Urinary bladder (tissue), 4 donors: ENCODE measurements at places on chromosomes 1 and 21. TPM values are rescaled to one million over a fixed set of nuclear protein-coding genes. Genes with fewer than 3 reads are reported as not detected.

- DNase-seq = no peak
Measured at GRCh38 chr1:218388591-218388990, 43.5 kb downstream of the TGFB2 start.

- DNase-seq = no peak
Measured at GRCh38 chr1:31723828-31724359, 20.1 kb upstream of the COL16A1 start.

Gene DSCAM
- 0.21 TPM for total RNA-seq

Gene MYOG
- 12.7 TPM for total RNA-seq

Gene REN
- 0.26 TPM for total RNA-seq

DNA sequence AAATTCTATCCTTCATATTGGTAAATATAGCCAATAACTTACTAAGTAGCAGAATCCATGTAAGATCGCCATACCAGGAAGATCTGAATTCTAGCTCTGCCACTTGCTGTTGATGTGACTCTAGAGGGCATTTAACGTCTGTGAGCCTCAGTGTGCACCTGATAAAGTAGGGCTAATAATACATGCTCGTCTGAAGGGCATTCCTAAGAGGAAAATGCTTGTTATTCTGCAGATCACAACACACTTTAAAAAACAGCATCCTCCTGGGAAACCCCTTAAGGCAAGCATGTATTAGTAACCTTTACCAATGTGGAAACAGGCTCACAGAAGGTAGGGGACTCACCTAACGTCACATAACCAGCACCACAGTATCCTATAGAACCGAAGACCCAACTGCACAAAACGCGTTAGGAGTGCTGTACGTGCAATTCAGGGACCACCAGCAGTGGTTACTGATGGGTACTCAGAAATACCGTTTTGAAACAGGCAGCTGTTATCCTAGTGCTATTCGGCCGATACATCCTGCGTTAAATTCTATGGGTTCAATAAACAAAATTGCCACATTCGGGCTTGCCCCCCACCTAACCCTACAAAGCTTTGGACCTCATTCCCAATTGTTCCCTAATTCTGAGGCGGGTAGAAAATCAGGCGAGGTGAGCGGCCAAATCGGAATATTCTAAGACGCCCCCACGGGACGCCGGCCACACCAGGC lies 758 bp downstream of the DEPDC1 start:
- DNase-seq = no peak

Gene MRPL37
- total RNA-seq = 18.8 TPM

DNA sequence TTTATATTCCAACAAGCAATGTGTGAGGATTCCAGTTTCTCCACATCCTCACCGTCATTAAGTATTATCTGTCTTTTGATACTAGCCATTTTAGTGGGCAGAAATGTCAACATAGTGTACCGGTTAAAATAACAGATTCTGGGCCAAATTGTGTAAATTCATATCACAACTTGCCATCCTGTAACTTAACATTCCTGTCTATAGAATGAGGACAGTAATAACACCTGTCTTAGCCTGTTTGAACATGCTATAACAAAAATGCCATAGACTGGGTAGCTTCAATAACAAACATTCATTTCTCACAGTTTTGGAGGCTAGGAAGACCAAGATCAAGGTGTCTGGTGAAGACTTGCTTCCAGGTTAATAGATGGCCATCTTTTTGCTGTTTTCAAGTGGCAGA lies 491.1 kb downstream of the PTBP2 start:
- no peak for DNase-seq

DNA sequence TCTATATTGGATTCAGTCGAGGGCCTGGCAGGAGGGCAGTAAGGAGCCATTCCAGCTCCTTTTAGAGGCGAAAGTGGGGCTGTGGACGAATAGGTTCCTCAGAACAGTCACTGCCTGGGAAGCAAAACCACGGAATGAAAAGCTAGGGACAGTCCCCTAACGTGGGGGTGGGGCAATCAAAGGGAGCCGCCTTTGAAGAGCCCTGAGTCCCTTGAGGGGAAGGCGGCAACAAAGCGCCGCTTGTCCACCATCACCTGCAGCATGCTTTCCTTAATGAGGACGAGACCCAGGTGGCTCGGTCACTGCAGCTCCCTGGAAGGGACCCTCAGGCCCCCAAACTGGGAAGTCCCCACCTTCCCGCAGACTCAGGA lies 184.7 kb downstream of the ETS2 start:
- DNase-seq = no peak

DNA sequence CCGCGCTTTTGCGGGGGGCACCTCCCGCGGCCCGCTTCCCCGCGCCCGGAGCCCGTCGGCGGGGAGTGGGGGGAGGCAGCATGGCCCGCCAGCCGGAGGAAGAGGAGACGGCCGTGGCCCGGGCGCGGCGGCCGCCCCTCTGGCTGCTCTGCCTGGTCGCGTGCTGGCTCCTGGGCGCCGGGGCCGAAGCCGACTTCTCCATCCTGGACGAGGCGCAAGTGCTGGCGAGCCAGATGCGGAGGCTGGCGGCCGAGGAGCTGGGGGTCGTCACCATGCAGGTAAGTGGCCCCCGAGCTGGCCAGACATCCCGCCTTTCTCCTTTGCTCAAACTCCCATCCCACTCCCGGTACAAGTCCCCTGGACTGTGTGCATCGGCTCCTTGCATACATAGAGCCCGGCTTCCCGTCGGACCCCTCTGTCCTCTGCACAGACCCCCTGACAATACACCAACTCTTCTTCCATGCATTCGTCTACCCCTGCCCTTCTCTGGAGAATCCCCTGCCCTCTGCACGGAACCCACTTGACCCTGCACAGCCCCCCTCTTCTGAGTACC lies 812 bp downstream of the CACHD1 start:
- no peak for DNase-seq

Gene RAP1GAP
- 4.0 TPM for total RNA-seq

DNA sequence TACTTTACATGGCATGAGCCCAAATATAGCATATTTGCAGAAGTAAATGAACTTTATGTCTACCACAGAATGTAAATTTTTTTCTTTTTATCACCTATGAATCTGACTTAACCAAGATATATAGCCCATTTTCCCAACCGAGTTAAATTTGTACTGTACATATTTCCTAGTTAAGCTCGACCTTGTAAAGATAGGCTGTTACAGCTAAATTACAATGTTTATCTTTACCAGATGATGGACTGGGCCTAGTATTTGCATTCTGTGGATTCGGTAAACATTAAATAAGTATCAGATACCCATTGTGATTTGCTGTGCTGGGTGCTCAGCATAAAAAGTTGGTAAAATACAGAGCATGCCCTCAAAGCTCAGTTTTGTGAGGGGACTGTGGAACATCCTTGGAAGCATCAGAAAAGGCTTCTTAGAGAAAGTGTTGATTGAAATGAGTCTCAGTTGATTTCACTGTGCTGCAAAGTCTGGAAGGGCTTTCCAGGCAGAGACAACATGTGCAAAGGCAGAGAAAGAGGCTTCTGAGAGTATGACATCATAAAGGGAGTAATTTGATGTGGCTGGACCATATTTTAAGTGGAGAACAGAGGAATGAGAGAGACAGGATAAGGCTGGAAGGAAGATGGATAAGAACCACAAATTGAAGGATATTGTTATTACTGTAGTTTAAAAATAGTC lies 27.4 kb downstream of the MORC3 start:
- DNase-seq = no peak

DNA sequence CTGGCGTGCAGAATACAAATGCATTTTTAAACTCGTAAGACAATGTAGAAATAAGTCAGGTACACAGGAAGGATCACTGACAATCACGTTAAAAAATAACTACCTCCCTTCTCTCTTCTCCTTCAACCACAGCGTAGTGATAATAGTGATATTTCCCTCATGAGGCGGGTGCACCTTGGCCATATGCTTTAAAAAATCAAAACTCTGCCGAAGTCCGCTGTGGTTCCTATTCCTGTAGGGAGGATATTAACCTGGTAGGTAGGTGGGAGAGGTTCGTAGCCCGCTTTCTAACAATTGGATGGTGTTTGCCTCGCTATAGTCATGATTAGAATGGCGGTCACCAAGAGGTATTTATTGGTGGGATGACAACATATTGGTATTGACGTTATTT lies 732 bp downstream of the GREM2 start:
- DNase-seq = no peak

- DNase-seq = no peak
Measured at GRCh38 chr1:210025870-210026269, 87.9 kb downstream of the SYT14 start.

DNA sequence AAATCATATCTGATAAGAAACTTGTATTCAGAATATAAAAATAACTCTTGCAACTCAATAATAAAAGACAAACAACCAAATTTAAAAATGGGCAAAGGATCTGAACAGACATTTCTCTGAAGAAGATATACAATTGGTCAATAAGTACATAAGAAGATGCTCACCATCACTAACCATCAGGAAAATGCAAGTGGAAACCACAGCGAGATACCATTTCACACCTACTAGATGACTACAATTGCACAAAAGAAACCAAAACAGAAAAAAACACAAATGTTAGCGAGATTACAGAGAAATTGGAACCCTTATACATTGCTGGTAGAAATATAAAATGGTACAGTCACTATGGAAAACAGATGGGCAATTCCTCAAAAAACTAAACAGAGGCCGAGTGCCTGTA lies 11.5 kb upstream of the ZNF683 start:
- DNase-seq = no peak

DNA sequence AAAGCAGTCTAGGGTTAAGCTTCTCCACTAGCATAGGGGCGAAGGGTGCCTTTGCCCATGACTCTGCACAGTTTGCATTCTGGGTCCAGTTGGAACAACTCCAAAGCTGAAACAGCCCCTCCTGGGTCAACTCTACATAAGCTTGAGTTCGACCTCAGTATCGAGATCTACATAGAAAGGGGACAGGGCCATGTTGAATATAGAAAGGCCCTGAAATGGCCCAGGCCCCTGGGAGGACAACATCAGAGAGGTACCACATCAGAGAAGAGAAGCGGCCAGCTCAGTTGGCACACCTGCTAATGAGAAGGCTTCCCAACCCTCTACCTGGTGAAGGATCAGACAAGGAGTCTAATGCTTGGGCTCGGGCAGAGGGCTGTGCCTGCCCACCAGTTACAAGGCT lies 1.6 kb downstream of the DENND2D start:
- DNase-seq = no peak

Gene COA7
- 7.9 TPM for total RNA-seq

DNA sequence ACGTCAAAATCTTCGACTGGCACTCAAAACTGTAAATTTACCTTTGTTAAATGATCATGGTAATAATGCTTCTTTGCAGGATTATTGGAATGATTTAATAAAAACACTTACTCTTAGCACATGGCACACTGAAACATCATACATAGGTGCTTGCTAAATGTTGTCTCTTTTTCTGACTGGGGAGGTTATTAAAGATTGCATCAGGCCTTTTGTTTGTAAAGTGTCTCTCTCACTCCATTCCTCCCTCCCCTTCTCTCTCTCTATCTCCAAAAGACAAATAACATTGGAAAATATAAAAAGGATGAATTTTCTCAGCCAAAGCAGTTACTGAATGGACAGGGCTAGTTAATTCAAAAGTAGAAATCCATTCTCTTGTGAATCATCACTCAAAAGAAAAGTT lies 404.2 kb downstream of the DPYD start:
- DNase-seq = no peak

Gene ITLN1
- 3.4 TPM for total RNA-seq

GRCh38 chr1:202046748-202047708 lies 36.6 kb downstream of the ELF3 start:
- DNase-seq = no peak

DNA sequence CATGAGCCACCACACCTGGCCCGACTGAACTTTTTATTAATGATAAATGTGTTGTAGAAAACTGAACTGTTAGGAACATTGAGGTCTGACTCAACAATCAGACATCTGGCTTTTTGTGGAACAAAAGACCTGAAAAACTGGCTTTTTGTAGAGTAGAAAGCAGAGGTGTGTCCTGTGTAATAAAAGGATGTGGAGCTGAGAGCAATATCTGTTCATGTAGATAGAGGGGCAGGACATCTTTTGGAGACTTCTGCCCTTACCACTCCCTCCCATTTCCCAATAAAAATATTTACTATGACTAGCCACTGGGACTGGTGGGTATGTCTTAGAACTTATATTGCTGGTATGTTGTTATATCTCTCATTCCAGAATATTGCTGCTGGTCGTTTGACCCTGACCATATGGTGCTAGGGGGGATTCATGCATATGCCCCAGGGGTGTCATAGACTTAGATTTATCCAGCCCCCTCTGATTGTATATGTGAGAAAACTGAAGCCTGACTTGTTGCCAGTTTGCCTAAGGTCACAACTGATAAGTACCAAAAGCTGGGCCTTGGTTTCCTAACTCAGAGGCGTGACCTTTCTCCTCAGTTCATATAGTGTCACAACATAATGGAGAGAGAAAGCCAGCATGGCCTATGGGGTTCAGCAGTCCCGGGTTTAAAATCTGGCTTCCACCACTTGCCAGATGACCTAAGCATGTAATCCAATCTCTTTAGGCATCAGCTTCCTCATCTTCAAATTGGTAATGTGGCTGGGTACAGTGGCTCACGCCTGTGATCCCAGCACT lies 33.5 kb upstream of the PIGV start:
- no peak for DNase-seq

Gene PRXL2B
- 8.9 TPM for total RNA-seq

Gene FLG2
- total RNA-seq = not detected

Gene HJV
- total RNA-seq = 9.4 TPM

- no peak for DNase-seq
Measured at GRCh38 chr1:37719572-37720195, 27.4 kb downstream of the CDCA8 start.

DNA sequence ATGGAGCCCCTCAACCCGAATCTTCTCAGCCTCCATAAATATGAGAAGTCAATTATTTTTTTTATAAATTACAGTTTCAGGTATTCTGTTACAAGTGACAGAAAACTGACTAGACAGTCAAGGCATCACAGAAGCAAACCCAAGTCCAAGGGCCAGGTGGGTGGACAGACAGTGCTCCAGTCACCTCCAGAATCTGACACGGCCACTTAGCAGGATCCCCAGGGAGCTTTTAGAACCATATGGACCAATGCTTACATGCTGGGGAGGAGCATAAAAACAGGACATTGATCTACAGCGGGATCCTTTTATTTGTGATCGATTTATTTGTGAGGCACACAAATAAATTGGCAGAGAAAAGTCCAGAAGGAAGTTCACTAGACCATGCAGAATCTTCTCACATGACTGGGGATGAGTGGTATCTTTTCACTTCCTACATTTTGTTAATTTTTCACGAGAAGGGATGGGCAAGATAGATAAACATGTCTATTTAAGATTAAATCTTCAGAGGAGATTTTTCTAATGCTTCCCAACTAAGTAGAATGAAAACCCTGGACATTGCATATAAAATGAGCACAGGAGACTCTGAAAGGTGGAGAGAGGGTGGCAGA lies 15.0 kb downstream of the ZNF496 start:
- DNase-seq = no peak
